Temporal lobe (tissue), 4 donors: ENCODE measurements at places on chromosomes 6 and 20. TPM values are rescaled to one million over a fixed set of nuclear protein-coding genes. Genes with fewer than 3 reads are reported as not detected.

MYT1 gene
- 8.1 TPM for total RNA-seq

FGD2 gene
- 2.2 TPM for total RNA-seq

MYLK2 gene
- total RNA-seq = 1.2 TPM

DST gene
- 199 TPM for total RNA-seq

ULBP3 gene
- total RNA-seq = 8.4 TPM
